CD8-positive, alpha-beta memory T cell (primary cell): ENCODE measurements at places on chromosomes 16 and 17.

DNA sequence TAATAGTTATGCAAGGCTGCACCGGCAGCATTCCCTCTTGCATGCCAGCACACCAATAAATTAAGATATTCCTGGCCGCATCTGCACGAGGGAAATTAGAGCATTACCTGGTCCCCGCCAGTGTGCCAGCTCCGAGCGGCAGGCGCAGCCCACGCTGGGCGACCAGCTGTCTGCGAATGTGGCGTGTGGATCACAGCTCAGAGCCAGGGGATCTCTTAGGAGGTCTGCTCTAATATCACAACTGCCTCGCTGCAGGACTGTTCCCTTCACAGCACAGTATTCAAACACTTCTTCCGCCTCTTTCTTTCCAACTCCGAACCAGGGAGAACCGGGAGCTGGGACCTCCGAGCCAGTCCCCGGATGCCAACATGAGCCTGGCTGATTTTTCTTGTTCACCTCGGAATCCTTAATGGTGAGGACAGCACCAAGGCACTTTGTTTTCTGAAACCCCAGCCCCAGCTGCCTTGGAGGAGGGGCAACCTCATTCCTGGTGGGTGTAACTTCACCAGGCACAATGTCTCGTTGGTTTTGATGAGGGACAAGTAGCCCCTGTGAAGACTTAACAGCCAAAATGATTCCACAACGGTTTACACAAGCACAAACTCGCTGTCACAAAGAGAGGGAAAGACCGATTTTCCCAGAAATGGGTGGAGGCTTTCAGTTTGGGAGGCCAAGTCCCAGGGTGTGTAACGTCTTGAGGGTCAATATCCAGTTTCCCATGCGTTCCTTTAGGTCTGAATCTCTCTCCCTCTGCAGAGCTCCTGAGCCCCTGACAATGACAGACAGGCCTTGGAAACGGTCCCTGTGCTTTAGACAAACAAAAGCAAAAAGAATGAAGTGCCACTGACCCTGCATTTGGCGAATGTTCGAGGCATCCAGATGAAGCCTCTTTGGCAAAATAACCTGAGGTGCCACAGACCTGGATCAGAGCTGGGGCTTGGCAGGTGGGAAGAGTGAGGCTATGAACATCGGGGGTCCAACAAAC lies 213.2 kb downstream of the C16orf78 start:
- DNase-seq: no peak
- H3K4me1 ChIP-seq: no peaks in the 10 kb centered on the region
- no peaks in the 10 kb centered on the region for H3K36me3 ChIP-seq
- no peak overlapping the region for H3K27ac ChIP-seq

DNA sequence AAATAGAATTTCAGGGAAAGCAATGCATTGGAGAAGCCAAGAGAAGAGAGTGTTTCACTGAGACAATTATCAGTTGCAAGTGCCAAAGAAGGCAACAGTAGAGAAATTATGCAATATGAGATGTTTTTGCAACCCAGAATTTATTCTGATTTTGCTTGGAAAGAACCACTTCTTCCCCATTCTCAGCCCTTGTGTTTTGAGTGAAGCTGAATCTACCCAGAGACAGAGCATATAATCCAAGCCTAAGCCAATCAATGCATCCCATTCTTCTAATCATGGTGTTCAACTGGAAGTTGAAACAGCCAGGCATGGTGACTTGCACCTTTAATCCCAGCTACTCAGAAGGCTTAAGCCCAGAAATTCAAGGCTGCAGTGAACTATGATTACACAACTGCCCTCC lies 6.9 kb upstream of the SCNN1G start:
- DNase-seq: no peak
- H3K27me3 ChIP-seq: peaks cover 10% of the 10 kb centered on the region
- H3K4me3 ChIP-seq: no peak overlapping the region
- H3K36me3 ChIP-seq: no peaks in the 10 kb centered on the region
- H3K4me1 ChIP-seq: no peaks in the 10 kb centered on the region

DNA sequence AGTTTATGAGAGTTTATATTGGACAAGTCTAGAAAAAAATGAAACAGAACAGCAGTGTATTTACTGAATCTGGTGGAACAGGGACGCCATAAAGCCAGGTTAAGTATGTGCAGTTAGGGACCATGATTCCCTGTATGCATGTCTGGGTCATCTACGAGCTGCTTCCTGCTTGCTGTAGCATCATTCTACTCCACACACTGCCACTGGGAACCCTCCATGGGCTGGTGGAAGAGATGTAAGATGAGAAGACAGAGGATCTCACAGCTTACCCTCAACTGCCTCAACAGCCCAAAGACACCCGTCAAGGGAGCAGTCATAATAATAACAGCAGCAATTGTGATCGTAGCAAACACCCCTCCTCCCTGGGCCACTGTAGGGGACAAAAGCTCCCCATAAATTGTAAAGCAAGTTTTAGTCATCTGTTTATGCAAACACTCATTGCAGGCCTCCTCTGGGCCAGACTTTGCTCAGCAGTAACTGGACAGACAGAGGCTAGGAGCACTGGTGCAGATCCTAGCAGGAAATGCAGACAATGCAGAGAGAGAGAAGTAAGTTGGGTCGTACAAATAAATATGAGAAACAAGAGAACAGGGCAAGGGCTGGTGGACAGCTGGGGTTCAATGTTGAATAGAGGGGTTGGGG lies 188.0 kb downstream of the SOX9 start:
- no peaks in the 10 kb centered on the region for H3K27me3 ChIP-seq
- H3K4me1 ChIP-seq: no peaks in the 10 kb centered on the region
- no peak overlapping the region for H3K4me3 ChIP-seq
- no peaks in the 10 kb centered on the region for H3K36me3 ChIP-seq
- DNase-seq: no peak

- H3K27me3 ChIP-seq: peaks cover 3% of the 10 kb centered on the region
- H3K4me1 ChIP-seq: peaks cover 18% of the 10 kb centered on the region
- H3K4me3 ChIP-seq: peak overlapping the region; percentile 50
- no peak overlapping the region for H3K27ac ChIP-seq
- H3K36me3 ChIP-seq: no peaks in the 10 kb centered on the region
- DNase-seq: no peak
Observed at GRCh38 chr16:426906-427249, 1.4 kb downstream of the RAB11FIP3 start.

GRCh38 chr17:50841949-50842354 lies 6.6 kb downstream of the WFIKKN2 start:
- no peaks in the 10 kb centered on the region for H3K27me3 ChIP-seq
- H3K4me3 ChIP-seq: no peak overlapping the region
- DNase-seq: peak; percentile 14
- H3K4me1 ChIP-seq: no peaks in the 10 kb centered on the region
- no peak overlapping the region for H3K27ac ChIP-seq
- no peaks in the 10 kb centered on the region for H3K36me3 ChIP-seq

DNA sequence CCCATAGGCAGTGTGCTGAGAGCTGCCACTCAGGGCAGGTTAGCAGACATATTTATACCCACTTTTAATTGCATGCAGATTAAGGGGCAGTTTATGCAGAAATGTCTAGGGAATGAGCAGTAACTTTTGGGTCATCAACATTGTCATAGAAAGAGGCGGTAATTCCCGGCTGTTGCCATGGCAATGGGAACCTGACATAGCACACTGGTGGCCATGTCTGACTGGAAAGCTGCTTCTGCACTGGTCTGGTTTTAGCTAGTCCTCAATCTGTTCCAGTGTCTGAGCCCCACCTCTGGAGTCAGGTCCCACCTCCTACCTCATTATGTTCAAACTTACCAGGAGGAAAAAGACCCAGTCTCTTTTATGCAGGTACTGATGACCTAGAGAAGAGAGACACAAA lies 31.5 kb upstream of the TNRC6C start:
- no peaks in the 10 kb centered on the region for H3K36me3 ChIP-seq
- peaks cover 6% of the 10 kb centered on the region for H3K27me3 ChIP-seq

- H3K27ac ChIP-seq: no peak overlapping the region
- no peak overlapping the region for H3K4me3 ChIP-seq
- no peak for DNase-seq
- peaks cover 35% of the 10 kb centered on the region for H3K4me1 ChIP-seq
- H3K36me3 ChIP-seq: peaks cover 42% of the 10 kb centered on the region
- H3K27me3 ChIP-seq: no peaks in the 10 kb centered on the region
Observed at GRCh38 chr17:75846692-75847613, 2.7 kb upstream of the UNC13D start.

DNA sequence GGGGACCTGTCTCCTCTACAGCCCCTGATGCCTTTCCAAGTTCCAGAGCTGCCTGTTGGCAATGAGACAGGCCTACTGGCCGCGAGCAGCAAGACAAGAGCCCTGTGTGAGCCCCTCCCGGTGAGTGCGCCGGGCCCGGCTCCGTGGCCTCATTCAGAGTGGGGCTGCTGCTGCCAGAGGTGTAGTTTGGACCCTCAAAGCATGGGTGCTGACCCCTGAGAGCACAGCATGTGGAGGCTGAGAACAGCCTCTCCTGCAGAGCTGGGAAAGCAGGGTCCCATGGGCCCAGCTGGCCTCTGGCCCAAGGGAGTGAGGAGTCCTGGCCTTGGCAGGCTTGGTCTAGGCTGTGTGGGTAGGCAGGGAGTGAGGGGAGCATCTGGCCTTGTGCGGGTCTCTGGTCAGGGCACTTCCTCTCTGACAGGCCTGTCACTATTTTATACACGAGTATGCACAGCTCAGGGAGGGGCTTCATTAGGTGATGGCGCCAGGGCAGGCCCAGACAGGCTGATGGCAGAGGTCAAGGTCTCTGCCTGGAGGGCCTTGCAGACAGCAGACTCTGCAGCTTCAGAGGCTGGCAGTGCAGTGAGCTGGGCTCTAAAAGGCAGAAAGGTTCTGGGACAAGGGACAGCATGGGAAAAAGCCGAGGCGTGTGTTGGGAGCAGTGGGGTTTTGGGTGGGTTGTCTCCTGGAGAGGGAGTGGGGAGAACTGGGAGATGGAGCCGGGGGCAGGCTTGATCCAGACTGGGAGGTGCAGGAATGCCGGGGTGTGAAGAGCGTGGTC lies 43.4 kb downstream of the ADCY7 start:
- peaks cover 14% of the 10 kb centered on the region for H3K4me1 ChIP-seq
- H3K27ac ChIP-seq: no peak overlapping the region
- H3K27me3 ChIP-seq: no peaks in the 10 kb centered on the region
- no peak overlapping the region for H3K4me3 ChIP-seq
- H3K36me3 ChIP-seq: peaks cover 59% of the 10 kb centered on the region
